Activated CD8-positive, alpha-beta T cell treated with anti-CD3 and anti-CD28 coated beads, Interleukin-2, amount 10 ng/mL, durations not matched to agents 7 days and 5 days (primary cell): ENCODE measurements at places on chromosomes 3 and 15. TPM values are rescaled to one million over a fixed set of nuclear protein-coding genes. Genes with fewer than 3 reads are reported as not detected.

Gene CRABP1
- total RNA-seq = not detected

Gene ATP13A4
- 1.8 TPM for total RNA-seq

Gene ITIH3
- not detected for total RNA-seq

Gene CLDN16
- not detected for total RNA-seq

Gene PP2D1
- not detected for total RNA-seq

Gene CLRN1
- total RNA-seq = not detected

Gene TGFBR2
- 64.5 TPM for total RNA-seq

Gene AP3B2
- total RNA-seq = not detected

Gene CACNA2D2
- total RNA-seq = 0.95 TPM

Gene P3H2
- total RNA-seq = not detected

Gene SLC4A7
- total RNA-seq = 31.9 TPM

Gene CHRNA5
- 2.1 TPM for total RNA-seq

Gene HES1
- total RNA-seq = not detected

Gene GOLGA6A
- total RNA-seq = not detected
